ENCODE measurements at places on chromosomes 1 and 21.

- DNase-seq = no peak
Observed at GRCh38 chr1:169495046-169495775, 9.5 kb upstream of the SLC19A2 start.

GRCh38 chr1:245990315-245991022 is 516.6 kb downstream of the SMYD3 start:
- DNase-seq = no peak

DNA sequence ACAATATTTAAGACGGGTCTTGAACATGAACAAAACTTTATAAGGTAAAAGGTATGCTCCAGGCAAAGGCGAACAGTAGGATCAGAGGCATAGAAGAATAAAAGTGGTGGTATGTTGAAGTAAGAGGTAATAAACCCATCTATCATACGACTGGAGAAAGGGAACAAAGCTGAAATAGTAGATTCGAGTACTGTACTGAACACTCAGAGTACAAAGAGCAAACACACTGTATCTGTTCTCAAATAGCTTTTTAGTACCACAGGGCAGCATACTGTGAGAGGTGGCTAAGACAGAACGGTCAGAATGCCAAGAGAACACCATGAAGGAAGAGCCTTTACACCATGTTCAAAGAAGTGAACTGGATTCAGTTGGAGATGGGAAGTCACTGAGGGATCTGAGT is 83.2 kb downstream of the EPS15 start:
- no peak for DNase-seq

DNA sequence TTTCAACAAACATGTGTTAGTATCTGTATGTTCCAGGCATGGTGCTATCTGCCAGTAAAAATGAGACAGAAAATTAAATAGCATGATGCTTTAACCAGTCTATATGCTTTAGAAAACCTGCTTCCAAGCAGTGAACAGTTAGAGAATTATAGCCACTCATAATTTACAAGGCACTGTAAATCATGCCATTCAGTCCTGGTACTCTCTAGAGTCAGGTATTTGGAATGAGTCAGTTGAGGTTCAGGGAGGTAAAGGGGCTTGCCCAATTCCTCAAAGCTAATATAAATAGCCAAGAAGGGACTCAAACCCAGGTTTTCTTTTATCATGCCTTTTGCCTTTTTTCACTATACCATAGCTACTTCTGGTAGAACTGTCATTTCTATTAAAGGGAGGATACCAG is 184.4 kb downstream of the NFIA start:
- DNase-seq = no peak

DNA sequence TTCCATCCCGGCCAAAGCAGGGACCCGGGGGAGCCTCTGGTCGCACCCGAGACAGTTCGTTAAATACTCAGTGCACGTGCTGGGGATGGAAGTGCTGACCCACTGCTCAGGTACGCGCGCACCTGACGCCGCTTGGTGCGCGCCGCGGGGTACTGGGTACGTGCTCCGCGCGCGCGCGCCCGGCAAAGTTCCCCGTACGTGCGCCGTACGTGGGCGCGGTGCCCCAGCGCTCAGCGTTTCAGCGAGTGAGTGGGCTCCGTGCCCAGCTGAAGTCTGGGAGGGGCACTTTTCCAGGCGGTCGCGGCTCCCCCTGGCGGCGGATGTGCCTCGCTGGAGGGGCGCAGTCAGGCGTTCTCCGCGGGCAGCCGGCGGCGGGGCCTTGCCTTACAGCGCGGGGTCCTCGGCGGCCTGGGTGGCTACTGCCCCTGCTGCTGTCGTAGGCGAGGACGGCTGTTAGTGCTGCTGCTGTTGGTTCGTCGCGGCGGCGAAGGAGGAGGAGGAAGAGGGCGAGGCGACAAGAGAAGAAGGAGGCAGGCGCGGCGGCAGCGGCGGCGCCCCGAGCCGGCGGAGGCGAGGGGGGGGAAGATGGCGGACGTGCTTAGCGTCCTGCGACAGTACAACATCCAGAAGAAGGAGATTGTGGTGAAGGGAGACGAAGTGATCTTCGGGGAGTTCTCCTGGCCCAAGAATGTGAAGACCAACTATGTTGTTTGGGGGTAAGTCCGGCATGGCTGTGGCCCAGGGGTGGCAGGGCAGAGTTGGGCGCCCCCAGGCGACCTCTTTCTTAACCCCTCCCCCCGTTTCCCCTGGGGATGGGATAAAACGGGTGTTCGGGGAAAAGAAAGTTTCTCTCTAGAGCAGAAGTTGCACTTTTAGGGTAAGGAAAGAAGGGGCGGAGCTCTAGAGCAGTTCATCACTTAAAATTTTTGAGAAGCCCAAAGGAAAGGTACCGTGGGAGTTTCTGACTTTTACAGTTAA is at the start of gene CDC73:
Gene CDC73, plus strand, starts transcription at position 416 of the 978 bp plus-strand sequence. Its CDS starts 170 bp downstream, at position 586.
- DNase-seq = peak; percentile 98

DNA sequence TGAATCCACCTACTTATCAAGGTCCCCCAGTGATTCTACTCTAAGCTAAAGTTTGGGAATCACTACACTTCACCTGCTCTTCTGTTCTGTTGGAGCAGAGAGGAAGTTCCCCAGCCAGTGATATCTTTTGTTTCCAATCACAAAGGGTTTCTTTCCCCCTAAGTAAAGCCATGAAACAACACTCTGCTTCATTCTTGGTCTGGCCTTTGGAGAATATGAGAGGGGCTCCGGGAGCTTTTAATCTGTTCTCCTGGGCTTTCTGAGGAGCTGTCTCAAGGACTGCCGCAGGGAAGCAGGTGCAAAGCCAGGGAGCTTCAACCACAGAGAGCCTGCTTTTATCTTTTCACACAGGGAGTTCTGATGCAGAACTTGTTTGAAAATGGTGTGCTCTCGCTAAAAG is 10.1 kb upstream of the SLAMF9 start:
- no peak for DNase-seq

- DNase-seq = no peak
Observed at GRCh38 chr1:176325664-176326063, 118.6 kb upstream of the COP1 start.

GRCh38 chr1:207873055-207873890 is 37.7 kb downstream of the CD34 start:
- DNase-seq = no peak

GRCh38 chr1:112244131-112244530 is 151.9 kb upstream of the CTTNBP2NL start:
- DNase-seq = no peak

GRCh38 chr1:183273300-183273699 is 87.2 kb downstream of the LAMC2 start:
- DNase-seq = peak; percentile 73

DNA sequence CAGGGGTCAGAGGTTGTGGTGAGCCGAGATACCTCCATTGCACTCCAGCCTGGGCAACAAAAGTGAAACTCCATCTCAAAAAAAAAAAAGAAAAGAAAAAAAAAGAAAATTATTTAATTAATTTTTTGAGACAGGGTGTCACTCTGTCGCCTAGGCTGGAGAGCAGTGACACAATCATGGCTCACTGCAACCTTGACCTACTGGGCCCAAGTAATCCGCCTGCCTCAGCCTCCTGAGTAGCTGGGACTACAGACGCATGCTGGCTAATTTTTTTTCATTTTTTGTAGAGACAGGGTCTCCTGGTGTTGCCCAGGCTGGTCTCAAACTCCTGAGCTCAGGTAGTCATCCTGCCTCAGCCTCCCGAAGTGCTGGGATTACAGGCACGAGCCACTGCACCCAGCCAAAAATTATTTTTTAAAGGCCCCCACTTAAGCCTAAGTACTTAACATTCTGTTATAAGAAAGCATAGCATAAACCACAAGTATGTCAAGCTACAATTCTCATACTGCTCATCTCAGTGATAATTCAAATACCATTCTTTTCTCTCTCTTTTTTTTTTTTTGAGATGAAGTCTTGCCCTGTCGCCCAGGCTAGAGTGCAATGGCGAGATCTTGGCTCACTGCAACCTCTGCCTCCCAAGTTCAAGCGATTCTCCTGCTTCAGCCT is 19.9 kb downstream of the NUCKS1 start:
- no peak for DNase-seq

DNA sequence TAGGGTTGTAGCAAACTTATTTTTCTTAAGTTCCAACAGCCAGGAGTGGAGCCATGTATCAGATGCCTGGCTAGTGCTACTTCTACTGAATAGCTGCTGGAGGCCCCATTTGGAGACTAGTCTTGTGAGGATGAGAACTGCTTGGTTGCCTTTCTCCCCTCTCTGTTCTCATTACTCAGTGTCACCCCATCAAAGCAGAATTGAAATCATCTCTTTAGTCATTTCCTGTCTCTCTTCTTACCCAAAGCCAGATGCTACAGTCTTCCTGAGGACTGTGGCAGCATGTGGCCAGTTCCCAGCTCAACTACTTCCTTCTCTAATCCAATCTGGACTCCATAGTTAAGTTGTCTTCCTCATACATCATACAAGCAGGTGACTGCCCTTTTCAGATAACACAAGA is 197.5 kb downstream of the BRINP2 start:
- peak; percentile 25 for DNase-seq

GRCh38 chr1:912740-913301 is 10.9 kb upstream of the SAMD11 start:
- DNase-seq = peak; percentile 37

- no peak for DNase-seq
Observed at GRCh38 chr1:203655671-203656070, 29.0 kb downstream of the ATP2B4 start.

DNA sequence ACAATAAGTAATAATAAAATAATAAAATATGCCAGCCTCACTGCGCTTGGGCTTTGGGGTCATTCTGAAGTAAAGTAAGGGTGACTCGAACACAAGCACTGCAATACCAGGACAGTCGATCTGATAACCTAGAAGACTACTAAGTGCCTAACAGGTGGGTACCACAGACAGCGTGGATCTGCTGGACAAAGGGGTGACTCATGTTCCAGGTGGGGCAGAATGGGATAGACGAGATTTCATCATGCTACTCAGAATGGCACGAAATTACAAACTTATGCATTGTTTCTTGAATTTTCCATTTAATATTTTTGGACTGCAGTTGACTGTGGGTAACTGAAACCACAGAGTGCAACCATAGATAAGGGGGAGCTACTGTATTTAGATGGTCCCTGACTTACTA is 221.1 kb upstream of the GREM2 start:
- no peak for DNase-seq

DNA sequence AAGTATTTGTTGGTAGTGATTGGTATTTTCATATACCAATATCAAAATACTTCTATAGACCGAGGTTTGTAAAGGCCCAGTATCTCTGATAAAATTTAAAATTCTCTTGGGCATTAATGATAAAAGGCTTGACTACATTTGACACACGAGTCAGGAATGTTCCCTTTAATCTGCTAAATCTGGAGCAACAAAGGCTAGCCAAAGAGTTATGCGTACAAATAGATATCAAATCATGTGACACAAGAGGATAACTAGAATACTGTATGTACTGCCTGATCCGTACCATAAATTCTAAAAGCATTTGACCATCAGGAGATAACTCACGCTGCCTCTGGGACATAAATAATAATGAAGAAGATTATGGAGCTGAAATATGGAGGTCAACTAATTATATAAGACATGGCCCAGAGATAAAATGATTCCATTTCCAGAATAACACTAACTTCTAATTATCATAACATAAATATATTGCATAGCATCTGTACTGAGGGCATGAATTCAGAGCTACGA is 64.2 kb upstream of the SH3GLB1 start:
- DNase-seq = no peak

GRCh38 chr1:205324781-205325180 is 3.2 kb upstream of the NUAK2 start:
- DNase-seq = peak; percentile 49

DNA sequence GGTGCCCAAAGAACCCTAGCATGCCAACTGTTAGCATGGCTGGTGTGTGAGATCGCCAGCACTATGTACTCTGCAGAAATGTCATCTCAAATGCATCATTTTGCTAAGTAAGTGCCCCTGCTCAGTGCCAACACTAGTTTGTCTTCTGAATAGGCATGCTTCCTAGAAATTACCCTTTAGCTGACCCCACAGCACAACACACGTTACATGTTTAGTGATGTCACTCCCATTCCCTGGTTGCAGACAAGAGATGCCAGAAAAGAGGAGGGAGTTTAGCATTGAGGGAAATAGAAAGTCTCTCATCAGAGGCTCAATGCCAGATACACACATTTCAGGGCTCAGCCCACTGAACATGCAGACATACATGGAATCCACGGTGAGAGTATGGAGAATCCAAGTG is 9.3 kb upstream of the ST6GALNAC3 start:
- no peak for DNase-seq

GRCh38 chr1:216929870-216930582 is 206.8 kb upstream of the ESRRG start:
- DNase-seq = no peak

GRCh38 chr1:217240656-217241055 is 390.2 kb downstream of the GPATCH2 start:
- no peak for DNase-seq

GRCh38 chr1:163320891-163321290 is 863 bp upstream of the NUF2 start:
- DNase-seq = no peak

DNA sequence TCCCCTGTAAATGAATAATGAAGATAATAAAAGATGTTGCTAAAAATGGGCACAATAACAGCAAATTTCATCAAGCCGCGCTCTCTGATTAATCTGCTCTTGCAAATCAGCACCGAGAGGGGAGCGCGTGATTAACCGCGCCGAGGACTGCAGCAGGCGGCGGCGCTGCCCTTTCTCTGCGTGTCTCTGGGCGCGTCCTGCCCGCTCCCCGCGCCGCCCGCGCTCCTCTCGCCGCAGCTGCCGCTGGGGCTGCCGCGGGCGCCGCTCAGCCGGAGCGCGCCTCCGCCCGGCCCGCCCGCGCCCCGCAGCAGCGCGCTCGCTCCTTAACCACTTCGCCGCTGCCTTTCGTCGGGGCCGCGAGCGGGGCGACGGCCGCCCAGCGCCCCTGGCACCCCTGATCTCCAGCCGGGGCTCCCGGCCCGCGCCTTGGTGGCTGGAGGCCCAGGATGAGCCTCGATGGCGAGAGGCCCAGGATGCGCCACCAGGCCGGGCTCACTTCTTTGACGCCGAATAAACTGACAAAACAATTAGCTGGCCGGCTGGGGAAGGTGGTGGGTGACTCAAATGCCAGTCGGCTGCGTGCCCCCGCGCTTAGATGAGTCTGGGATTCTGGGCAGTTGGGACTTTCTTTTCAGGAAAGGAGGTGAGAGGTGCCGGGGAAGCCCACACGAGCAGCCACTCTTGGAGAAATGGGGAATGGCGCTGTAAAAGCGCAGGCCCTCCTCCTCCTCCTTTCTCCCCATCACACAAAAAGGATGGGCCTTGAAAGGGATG is 221.4 kb upstream of the PKN2 start:
- peak; percentile 26 for DNase-seq

GRCh38 chr1:41500378-41500777 is 15.9 kb upstream of the EDN2 start:
- peak; percentile 35 for DNase-seq

DNA sequence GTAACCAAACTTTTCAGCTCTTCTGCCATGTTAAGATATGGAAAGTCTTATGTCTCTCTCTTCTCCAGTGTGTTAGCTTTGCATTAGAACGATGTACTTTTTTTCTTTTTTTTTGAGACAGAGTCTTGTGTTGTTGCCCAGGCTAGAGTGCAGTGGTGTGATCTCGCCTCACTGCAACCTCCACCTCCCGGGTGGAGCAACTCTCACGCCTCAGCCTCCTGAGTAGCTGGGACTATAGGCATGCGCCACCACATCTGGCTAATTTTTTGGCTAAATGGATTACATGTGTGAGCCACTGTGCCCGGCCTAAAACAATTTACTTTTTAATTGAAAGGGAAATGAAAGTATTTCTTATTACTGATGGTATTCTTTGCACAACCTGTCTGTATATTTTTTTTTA is 35.8 kb downstream of the SPEN start:
- peak; percentile 25 for DNase-seq
